ENCODE measurements at places on chromosomes 13 and 19. TPM values are rescaled to one million over a fixed set of nuclear protein-coding genes. Genes with fewer than 3 reads are reported as not detected.
A peak's percentile ranks its signal among the peaks of the same experiment; 100 is the strongest.

DNA sequence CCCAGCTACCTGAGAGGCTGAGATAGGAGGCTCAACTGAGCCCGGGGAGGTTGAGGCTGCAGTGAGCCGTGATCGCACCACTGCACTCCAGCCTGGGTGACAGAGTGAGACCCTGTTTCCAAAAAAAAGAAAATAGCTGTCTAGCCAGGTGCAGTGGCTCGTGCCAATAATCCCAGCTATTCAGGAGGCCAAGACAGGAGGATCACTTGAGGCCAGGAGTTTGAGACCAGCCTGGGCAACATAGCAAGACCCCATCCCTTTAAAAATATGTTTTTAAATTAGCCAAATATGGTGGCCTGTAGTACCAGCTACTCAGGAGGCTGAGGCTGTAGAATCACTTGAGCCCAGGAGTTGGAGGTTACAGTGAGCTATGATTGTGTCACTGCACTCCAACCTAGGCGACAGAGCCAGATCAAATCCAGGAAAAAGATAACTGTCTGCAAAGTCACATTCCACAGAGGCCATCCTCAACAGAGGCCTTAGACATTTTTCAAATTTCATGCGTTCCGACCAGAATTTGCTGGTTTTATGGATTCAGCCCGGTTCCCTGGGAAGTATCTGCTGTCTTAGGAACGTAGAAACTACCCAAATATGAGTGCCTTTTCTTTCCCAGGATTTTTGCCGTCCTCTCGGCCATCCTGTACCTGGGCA, 58.7 kb upstream of the USE1 start:
- DNase-seq = no peak
- peaks cover 15% of the 10 kb centered on the region for H3K36me3 ChIP-seq
- H3K4me1 ChIP-seq = peaks cover 21% of the 10 kb centered on the region
- no peaks in the 10 kb centered on the region for H3K27me3 ChIP-seq
- no peak overlapping the region for H3K27ac ChIP-seq
- no peak overlapping the region for H3K4me3 ChIP-seq

GRCh38 chr13:106494506-106494905, 41.0 kb downstream of the EFNB2 start:
- DNase-seq = no peak
- H3K4me3 ChIP-seq = no peak overlapping the region
- H3K4me1 ChIP-seq = no peaks in the 10 kb centered on the region
- H3K27ac ChIP-seq = no peak overlapping the region
- H3K27me3 ChIP-seq = no peaks in the 10 kb centered on the region

- H3K36me3 ChIP-seq = peaks cover 29% of the 10 kb centered on the region
- H3K27me3 ChIP-seq = no peaks in the 10 kb centered on the region
- no peak overlapping the region for H3K27ac ChIP-seq
- H3K4me3 ChIP-seq = no peak overlapping the region
- DNase-seq = no peak
Observed at GRCh38 chr13:21147827-21148226, 28.5 kb downstream of the SKA3 start.

DNA sequence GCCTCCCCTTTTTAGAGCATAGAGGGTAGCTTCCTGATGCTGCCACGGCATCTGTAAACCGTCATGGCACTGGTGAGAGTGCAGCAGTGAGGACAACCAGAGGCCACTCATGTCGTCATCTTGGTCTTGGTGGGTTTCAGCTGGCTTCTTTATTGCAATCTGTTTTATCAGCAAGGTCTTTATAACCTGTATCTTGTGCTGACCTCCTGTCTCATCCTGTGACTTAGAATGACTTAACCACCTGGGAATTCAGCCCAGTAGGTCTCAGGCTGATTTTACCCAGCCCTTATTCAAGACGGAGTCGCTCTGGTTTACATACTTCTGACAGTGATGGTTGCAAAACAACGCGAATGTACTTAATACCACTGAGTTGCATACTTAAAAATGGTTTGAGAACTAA, 14.4 kb upstream of the FBN3 start:
- H3K4me1 ChIP-seq = peaks cover 10% of the 10 kb centered on the region
- H3K27ac ChIP-seq = no peak overlapping the region
- no peaks in the 10 kb centered on the region for H3K36me3 ChIP-seq
- no peak overlapping the region for H3K4me3 ChIP-seq
- H3K27me3 ChIP-seq = no peaks in the 10 kb centered on the region
- no peak for DNase-seq

DNA sequence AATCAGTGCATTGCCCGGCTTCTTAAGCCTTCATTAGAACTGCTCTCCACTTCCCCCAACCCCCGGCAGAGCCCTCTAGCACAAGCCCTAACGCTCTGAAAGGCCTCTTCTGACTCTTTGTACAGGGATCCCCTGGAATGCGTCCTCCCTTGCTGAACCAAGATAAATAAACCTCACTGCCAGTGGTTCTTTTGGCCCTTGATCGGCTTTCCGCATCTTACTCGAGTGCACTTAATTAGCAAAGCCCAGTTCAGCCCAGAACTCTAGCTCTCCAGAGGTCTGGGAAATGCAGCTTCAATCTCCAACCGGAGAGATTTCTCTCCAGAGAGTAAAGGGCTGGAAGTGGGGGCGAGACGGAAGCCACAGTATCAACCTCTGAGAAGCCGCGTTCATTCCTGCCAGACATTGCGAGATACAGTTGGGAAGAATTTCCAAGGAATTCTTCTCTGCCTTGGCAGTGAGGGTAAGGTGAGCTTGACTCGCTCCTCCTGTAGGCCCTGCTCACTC, 8.7 kb upstream of the ZNF444 start:
- no peaks in the 10 kb centered on the region for H3K36me3 ChIP-seq
- H3K27me3 ChIP-seq = no peaks in the 10 kb centered on the region
- H3K4me1 ChIP-seq = peaks cover 14% of the 10 kb centered on the region
- DNase-seq = no peak
- H3K27ac ChIP-seq = no peak overlapping the region

DNA sequence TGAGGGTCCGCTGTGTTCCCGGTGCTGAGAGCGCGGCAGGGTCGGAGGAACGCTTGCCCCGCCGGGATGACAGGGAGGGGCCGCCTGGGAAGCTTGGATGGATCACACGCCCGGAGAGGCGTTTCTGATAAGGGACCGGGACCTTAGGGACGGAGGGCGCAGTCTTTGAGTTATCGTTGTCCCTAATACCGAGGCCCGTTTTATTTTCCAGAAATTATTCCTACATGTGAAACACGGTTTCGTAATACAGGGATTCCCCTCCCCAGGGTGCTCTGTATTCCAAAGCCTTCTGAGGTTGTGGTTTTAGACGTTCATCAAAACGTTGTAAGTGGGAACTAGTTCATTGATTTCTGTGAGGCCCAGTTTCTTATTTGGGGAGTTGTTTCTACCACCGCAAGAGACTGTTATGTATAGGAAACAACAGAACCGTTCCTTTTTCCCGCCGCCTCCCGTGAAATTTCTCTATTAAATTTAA, 752 bp downstream of the PDCD5 start:
- peak overlapping the region; percentile 47 for H3K27ac ChIP-seq
- no peaks in the 10 kb centered on the region for H3K27me3 ChIP-seq
- peaks cover 16% of the 10 kb centered on the region for H3K4me1 ChIP-seq
- H3K4me3 ChIP-seq = peak overlapping the region; percentile 94

Gene ZNF66
- total RNA-seq = 9.3 TPM

Gene SPRY2
- total RNA-seq = not detected

Measured in Karpas-422 (cell line).